ENCODE measurements at places on chromosomes 2 and 18. TPM values are rescaled to one million over a fixed set of nuclear protein-coding genes. Genes with fewer than 3 reads are reported as not detected.

DNA sequence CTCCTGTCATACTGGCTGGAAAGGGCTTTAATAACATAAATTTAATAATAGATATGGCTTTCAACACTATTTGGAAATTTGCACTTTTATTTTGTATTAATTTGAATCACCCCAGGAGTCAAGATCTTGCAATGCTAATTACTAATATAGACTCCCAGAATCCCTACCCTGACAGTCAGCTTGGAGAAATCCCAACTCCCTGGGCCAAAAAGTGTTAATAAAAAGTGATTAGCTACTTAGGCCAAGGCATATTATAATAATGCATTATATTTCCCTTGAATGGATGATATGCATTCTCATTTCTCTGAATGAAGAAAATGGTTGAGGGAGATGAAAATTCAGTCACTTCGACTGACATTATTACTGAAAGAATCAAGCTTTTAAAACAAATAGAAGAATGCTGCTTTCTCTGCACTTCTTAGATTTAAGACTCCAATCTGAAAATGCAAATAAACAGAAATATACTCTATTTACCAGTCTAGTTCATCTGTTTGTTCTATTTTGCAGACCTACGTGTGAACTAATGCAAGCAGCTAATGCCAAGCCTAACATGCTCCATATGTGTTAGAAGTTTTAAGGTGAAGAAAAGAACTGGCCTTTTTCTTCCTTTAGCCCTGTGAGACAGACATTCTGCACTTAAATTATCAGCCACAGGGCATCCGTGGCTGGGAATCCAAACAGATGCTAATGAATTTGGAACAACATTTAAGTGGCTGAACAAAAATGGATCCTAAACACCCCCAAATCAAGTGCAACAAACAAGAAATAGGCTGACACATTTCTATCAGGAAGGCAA, 33.9 kb upstream of the INSIG2 start:
- no peaks in the 10 kb centered on the region for H3K36me3 ChIP-seq
- no peak for DNase-seq
- no peak overlapping the region for H3K27ac ChIP-seq
- H3K27me3 ChIP-seq = no peaks in the 10 kb centered on the region

DNA sequence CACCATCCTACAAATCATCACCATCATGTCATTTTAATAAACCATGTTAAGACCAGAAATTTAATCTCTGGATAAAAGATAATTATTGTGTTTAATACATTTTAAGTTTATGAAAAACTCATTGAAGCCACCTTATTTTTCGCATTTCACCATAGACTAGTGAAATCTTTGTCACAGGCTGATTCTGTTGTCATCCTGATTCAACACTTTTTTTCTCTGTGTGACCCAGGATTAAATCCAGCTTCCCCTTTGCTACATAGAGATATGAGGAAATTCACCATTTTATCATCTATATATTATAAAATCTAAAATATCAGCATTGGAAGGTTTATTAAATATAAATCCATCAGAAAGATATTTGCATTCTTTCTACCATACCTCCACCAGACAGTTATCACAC, 29.2 kb upstream of the MRO start:
- H3K27ac ChIP-seq = no peak overlapping the region
- no peaks in the 10 kb centered on the region for H3K36me3 ChIP-seq
- no peaks in the 10 kb centered on the region for H3K27me3 ChIP-seq

DNA sequence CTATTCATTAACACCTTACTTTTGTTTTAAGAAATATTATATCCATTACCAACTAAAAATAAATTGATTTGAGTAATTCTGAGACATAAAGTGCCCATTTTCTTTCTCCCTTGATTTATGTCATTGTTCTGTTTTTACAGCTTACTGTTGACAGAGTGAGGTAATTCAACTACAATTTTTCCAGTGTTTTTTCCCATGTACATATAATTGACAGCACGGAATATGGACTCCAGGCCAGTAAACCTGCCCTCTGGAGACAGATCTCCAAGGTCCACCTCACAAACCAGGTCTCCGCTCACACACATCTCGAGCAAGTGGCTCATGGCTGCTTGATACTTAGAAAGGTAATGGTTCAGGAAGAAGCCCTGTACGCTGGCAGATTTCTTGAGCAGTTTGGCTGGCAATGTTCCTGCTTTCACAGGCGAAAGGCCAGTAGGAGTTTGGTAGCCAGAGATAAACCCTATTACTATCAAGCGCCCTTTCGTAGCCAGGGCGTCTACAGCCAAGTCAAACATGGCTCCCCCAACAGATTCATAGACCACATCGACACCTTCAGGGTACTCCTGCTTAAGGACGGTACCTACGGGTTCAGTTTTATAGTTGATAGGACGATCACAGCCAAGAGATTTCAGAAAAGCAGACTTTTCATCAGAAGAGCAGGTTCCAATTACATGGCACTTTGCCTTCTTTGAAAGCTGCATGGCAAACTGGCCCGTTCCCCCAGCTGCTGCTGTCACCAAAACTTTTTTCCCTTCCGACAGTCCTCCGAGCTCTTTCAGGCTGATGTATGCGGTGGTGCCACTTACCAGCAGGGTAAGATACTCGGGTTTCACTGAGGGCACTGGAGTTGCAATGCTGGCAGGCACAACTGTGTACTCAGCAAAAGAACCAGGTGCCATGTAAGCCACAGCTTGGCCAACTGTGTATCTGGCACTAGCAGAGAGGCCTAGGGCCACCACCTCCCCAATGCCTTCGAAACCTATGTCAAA, 7.4 kb downstream of the PTGR3 start:
- peaks cover 28% of the 10 kb centered on the region for H3K4me1 ChIP-seq
- H3K36me3 ChIP-seq = peaks cover 6% of the 10 kb centered on the region
- no peaks in the 10 kb centered on the region for H3K27me3 ChIP-seq

DNA sequence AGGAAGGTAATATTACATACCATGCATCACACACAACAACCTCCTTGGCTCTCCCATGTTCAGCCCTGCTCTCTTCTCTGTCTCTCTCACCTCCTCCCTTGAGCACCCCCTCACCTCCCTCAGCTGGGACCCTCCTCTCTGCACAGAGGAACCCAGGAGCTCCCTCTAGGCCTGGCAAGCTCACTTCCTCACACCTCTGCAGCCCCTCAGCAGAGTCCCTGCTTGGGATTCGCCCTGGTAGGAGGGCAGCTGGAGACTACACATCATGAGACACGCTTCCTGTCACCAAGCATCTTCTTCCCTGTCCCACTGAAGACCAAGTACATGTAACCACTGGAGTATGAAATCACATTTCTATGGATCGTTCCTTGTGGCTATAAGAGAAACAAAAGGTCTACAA, 51.0 kb downstream of the ADD2 start:
- no peak overlapping the region for H3K4me3 ChIP-seq
- H3K36me3 ChIP-seq = no peaks in the 10 kb centered on the region
- no peaks in the 10 kb centered on the region for H3K4me1 ChIP-seq

DNA sequence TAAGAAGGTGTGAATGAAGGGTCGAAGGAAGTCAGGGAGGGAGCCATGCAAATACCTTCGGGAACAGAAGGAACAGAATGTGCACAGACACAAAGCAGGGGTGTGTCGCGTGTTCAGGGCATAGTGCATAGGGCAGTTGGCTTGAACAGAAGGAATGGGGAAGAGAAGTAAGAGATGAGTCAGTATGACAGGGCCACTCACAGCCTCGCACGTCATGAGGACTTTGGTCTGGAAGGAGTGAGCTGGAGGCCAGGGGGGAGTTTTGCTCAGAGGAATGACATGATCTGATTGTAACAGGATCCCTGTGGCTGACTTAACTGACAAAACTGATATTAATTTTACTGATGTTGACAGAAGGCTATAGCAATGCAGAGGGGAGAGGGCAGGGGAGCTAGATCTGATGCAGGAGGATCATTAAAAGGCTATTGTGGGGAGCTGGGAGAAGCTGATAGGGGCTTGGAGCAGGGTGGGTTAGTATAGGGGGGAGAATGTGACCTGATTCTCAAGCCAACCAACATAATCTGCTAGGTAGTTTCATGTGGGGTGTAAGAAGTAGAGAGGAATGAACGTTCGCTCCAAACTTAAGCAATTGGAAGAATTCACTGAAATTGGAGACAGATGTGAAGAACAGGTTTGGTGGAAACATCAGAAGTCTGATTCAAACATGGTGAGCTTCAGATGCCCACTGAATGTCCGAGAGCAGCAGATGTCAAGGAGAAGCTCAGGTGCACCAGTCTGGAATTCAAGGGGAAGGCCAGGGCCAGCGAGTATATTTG, 60.4 kb upstream of the COPS8 start:
- H3K36me3 ChIP-seq = no peaks in the 10 kb centered on the region
- no peak for DNase-seq
- no peak overlapping the region for H3K4me3 ChIP-seq
- peaks cover 5% of the 10 kb centered on the region for H3K4me1 ChIP-seq
- H3K27ac ChIP-seq = no peak overlapping the region
- H3K27me3 ChIP-seq = no peaks in the 10 kb centered on the region

DNA sequence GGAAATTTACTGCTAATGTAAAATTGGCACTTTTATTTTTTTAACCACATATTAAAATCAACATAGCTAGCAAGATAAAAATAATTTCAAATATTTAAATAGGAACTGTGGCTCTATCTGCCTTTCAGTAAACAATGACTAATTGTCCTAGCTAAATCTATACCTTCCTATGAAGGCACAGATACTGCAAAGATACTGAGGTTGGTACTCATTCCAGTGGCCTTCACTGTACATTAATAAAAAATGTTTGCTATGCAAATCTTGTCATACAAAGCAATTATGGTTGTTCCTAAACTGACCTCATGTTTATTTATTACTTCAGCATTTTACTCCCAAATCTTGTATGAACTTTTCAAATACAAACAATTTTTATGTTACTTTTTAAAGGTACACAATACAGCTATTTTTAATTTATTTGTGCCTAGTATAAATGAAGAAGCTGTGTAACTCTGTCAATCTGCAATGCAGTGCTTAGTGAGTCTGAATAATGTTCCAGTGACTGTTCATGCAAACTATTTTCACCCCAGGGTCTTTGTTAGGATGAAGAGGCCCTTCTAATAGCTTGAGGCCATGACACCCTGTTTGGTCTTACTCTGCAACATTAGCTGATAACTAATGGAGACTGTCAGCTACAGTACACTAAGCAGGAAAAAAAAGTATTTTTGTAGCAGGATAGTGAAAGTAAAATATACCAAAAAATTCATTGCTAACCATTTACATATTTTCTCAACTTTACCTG, 9.3 kb upstream of the ERBB4 start:
- no peak overlapping the region for H3K27ac ChIP-seq
- H3K4me3 ChIP-seq = no peak overlapping the region
- H3K27me3 ChIP-seq = no peaks in the 10 kb centered on the region
- no peaks in the 10 kb centered on the region for H3K4me1 ChIP-seq
- no peak for DNase-seq
- no peaks in the 10 kb centered on the region for H3K36me3 ChIP-seq

GRCh38 chr2:22444281-22444680, 940.7 kb upstream of the KLHL29 start:
- H3K27ac ChIP-seq = no peak overlapping the region
- H3K4me3 ChIP-seq = no peak overlapping the region
- H3K4me1 ChIP-seq = no peaks in the 10 kb centered on the region
- no peak for DNase-seq

- DNase-seq = no peak
- no peaks in the 10 kb centered on the region for H3K27me3 ChIP-seq
- H3K27ac ChIP-seq = no peak overlapping the region
- no peak overlapping the region for H3K4me3 ChIP-seq
- no peaks in the 10 kb centered on the region for H3K4me1 ChIP-seq
- no peaks in the 10 kb centered on the region for H3K36me3 ChIP-seq
Observed at GRCh38 chr2:150063432-150063889, 424.0 kb downstream of the RND3 start.

GRCh38 chr2:213991453-213992108, 419.3 kb upstream of the VWC2L start:
- H3K36me3 ChIP-seq = no peaks in the 10 kb centered on the region
- H3K27me3 ChIP-seq = no peaks in the 10 kb centered on the region
- no peak for DNase-seq

GRCh38 chr2:68658266-68658665, 14.9 kb downstream of the PROKR1 start:
- H3K27me3 ChIP-seq = no peaks in the 10 kb centered on the region
- DNase-seq = no peak
- no peak overlapping the region for H3K4me3 ChIP-seq
- H3K36me3 ChIP-seq = no peaks in the 10 kb centered on the region

GRCh38 chr2:216606551-216607276, 26.5 kb upstream of the IGFBP2 start:
- H3K27ac ChIP-seq = no peak overlapping the region
- no peaks in the 10 kb centered on the region for H3K36me3 ChIP-seq
- no peaks in the 10 kb centered on the region for H3K27me3 ChIP-seq
- H3K4me1 ChIP-seq = no peaks in the 10 kb centered on the region
- no peak overlapping the region for H3K4me3 ChIP-seq

DNA sequence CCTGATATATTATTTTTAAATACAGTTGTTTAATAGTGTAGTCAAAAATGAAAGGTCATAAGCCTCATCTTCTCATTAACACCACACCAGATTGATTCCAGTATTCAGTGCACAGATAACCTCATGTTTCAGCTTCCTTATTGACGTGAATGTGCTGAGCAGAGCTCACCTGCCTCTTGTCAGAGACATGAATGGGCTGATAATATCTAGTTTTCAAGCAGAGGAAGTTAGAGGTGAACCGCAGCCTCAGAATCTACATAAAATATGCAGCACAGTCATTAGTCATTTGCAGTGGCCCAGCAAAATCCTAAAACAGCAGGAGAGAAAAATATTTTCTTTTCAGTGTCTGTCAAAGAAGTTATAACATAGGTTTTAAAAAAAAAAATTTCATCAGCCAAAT, 216.2 kb downstream of the GBX2 start:
- H3K27me3 ChIP-seq = no peaks in the 10 kb centered on the region
- DNase-seq = no peak
- H3K4me1 ChIP-seq = no peaks in the 10 kb centered on the region
- no peaks in the 10 kb centered on the region for H3K36me3 ChIP-seq
- no peak overlapping the region for H3K27ac ChIP-seq
- H3K4me3 ChIP-seq = no peak overlapping the region

GRCh38 chr18:46415532-46416252, 241.3 kb downstream of the LOXHD1 start:
- H3K27me3 ChIP-seq = no peaks in the 10 kb centered on the region
- peaks cover 31% of the 10 kb centered on the region for H3K4me1 ChIP-seq
- H3K4me3 ChIP-seq = no peak overlapping the region
- H3K36me3 ChIP-seq = no peaks in the 10 kb centered on the region
- no peak overlapping the region for H3K27ac ChIP-seq

GRCh38 chr2:158542577-158542976, 85.8 kb downstream of the PKP4 start:
- H3K27me3 ChIP-seq = no peaks in the 10 kb centered on the region
- peaks cover 13% of the 10 kb centered on the region for H3K4me1 ChIP-seq
- H3K27ac ChIP-seq = no peak overlapping the region
- H3K4me3 ChIP-seq = no peak overlapping the region
- H3K36me3 ChIP-seq = no peaks in the 10 kb centered on the region

The IL36B gene
- not detected for total RNA-seq

The FBXO36 gene
- total RNA-seq = 8.9 TPM

The PROC gene
- total RNA-seq = not detected

The AQP12A gene
- total RNA-seq = not detected

The WNT10A gene
- 0.20 TPM for total RNA-seq

The TRABD2A gene
- 1.9 TPM for total RNA-seq

The SERPINB12 gene
- not detected for total RNA-seq
